Gastrocnemius medialis (tissue), 4 donors: ENCODE measurements at places on chromosomes 2 and 18.

DNA sequence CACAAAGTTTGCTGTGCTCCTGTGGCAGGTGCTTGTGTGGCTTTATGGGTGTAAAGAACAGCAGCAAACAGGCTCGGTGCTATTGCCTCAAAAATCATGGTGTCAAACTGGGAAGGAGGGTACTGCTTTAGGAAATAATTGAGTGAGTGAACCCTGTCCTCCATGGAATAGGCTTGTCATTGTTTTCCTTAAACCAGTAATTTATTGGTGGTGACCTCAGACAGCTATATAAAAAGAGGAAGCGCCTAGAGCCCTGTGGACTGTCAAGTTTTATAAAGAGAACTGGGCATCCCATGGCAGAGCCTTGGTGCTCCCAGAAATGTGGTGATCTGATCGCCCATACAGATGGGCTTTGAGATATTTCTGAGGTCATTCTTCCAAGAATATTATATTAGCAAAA lies 4.7 kb upstream of the CXCR4 start:
- DNase-seq = no peak

DNA sequence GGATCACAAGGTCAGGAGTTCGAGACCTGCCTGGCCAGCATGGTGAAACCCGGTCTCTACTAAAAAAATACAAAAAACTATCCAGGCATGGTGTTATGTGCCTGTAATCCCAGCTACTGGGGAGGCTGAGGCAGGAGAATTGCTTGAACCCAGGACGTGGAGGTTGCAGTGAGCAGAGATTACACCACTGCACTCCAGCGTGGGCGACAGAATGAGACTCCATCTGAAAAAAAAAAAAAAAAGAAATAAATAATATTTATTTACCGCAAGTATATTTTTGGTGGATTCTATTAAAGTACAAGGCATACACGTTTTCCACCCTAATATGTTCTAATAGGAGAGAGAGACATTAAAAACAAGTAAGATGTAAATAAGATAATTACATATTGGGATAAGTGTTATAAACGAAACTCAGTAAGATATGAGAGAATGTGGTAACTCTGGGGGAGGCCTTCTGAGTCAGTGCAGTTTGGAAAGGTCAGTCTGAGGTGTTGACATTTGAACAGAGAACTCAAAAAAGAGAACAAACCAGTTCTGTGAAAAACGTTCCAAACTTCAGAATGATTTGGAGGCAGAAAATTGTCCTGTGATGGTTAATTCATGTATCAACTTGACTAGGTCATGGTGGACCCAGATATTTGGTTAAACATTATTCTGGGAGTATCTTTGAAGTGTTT lies 8.8 kb upstream of the POLI start:
- no peak for DNase-seq

DNA sequence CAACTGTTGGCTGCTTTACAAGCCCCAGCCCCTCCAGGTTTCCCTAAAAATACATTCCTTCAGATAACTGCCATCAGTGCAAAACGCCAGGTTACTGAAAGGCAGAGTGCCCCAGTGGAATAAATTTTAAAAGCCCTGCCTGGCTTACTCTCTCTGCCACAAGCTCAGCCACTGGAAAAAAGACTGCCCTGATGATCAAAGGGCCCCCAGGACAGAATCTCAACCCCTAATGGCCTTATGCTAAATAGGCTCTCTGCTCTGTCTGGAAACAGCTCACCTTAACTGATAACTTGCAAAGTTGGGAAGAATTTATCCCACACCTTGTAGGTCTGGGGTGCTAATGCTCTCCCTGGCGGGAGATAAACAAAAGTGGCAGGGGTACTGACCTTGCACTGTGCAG lies 33.9 kb downstream of the CFAP53 start:
- no peak for DNase-seq

GRCh38 chr2:209577376-209578357 lies 153.8 kb downstream of the MAP2 start:
- no peak for DNase-seq
